ENCODE measurements at places on chromosomes 5 and 9. TPM values are rescaled to one million over a fixed set of nuclear protein-coding genes. Genes with fewer than 3 reads are reported as not detected.

GRCh38 chr9:23464275-23464674 lies 361.8 kb downstream of the ELAVL2 start:
- no peaks in the 10 kb centered on the region for H3K36me3 ChIP-seq
- DNase-seq: no peak
- H3K4me1 ChIP-seq: no peaks in the 10 kb centered on the region

- no peaks in the 10 kb centered on the region for H3K4me1 ChIP-seq
- no peak overlapping the region for H3K27ac ChIP-seq
- no peaks in the 10 kb centered on the region for H3K27me3 ChIP-seq
- H3K36me3 ChIP-seq: no peaks in the 10 kb centered on the region
- no peak overlapping the region for H3K4me3 ChIP-seq
- no peak for DNase-seq
Measured at GRCh38 chr9:75429531-75430475, 341.5 kb downstream of the OSTF1 start.

- H3K27ac ChIP-seq: no peak overlapping the region
- no peaks in the 10 kb centered on the region for H3K27me3 ChIP-seq
- no peaks in the 10 kb centered on the region for H3K36me3 ChIP-seq
- no peak overlapping the region for H3K4me3 ChIP-seq
Measured at GRCh38 chr5:33565324-33565723, 124.6 kb downstream of the TARS1 start.

- no peak overlapping the region for H3K27ac ChIP-seq
- no peak for DNase-seq
- peaks cover 27% of the 10 kb centered on the region for H3K27me3 ChIP-seq
- H3K4me3 ChIP-seq: no peak overlapping the region
Measured at GRCh38 chr5:155728146-155728856, 598.7 kb upstream of the SGCD start.

INIP gene
- total RNA-seq: 73.3 TPM

ICE1 gene
- total RNA-seq: 25.4 TPM

- peak; percentile 68 for DNase-seq
- H3K36me3 ChIP-seq: no peaks in the 10 kb centered on the region
- peaks cover 25% of the 10 kb centered on the region for H3K4me1 ChIP-seq
- H3K4me3 ChIP-seq: no peak overlapping the region
Measured at GRCh38 chr5:57302164-57302563, 128.3 kb downstream of the GPBP1 start.
